ENCODE measurements at places on chromosomes 4 and X.
A peak's percentile ranks its signal among the peaks of the same experiment; 100 is the strongest.

DNA sequence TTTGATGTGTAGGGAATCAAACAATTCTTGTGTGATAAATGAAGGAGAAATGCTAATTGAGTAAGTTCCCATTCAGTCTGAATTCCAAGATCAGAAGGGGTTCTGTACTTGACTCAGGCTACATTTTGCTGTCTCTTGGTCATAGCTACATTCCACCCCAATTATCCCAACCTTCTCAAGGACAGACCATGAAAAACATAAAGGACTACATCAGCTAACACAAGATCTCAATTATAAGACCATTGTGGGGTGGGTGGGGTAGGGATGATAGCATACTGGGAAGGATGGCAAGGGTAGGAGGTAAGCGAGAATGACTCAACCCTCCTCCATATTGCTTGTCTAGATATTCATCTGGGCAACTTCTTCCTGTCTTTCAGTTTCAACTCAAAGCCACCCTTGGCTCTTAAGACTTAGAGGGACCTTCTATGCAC, 87.4 kb upstream of the ETNPPL start:
- no peak for DNase-seq

DNA sequence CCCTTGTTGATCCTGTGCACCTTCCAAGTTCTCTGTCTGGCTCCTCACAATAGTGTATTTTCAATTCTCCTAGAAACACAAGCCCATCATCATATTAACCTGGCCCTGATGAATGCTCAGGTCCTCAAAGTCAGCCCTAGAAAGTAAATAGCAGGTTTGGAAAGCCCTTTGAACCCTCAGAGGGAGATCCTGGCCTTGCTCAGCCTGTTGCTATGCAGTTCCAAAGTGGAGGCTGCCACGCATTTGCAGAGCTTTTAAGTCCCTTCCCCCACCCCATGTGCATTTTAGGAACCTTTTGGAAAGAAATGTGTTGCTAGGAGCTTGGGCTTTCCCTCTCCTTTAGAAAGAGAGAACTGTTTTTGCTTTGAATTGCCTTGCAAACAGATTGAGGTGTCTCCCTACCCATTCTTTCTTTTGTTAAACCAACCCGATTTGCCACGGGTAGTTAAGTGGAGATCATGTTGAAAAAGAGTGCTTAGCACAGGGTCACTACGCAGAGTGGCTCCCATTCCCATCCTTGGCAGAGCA, 12.2 kb downstream of the MAMLD1 start:
- DNase-seq: no peak

GRCh38 chr4:123348946-123349345, 47.6 kb upstream of the SPRY1 start:
- no peak for DNase-seq

- DNase-seq: no peak
These were observed 10.5 kb downstream of the ANTXR2 start for GRCh38 chr4:80062527-80062926.

DNA sequence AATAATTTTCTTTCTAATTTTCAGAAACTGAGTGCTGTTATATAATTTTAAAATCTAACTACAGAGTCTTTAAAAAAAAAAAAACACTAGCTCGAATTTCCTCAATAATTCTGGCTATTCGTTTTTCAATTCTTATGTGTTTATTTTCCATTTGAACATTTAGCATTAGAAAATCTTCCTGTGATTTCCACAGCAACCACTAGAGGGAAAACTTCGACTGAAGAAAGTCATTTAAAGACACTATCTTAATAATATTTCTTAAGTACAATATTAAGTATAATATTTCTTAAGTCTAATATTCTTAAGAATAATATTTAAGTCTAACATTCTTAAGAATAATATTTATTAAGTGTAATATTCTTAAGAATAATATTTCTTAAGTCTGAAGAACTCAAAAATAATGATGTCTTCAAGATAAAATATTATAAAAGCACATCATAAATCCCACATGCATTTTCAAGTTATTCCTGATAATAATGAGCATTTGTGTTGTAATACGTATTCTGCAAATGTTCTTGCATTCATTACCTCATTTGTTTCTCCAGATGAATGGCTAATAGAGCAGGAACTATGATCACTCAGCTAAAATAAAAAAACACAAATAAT, 118.4 kb upstream of the WDR17 start:
- DNase-seq: peak; percentile 24

GRCh38 chrX:48278958-48279357, 23.8 kb downstream of the SSX1 start:
- DNase-seq: no peak

GRCh38 chr4:29983890-29984289, 736.3 kb upstream of the PCDH7 start:
- DNase-seq: no peak

GRCh38 chrX:40237731-40238178, 140.0 kb upstream of the BCOR start:
- DNase-seq: no peak

DNA sequence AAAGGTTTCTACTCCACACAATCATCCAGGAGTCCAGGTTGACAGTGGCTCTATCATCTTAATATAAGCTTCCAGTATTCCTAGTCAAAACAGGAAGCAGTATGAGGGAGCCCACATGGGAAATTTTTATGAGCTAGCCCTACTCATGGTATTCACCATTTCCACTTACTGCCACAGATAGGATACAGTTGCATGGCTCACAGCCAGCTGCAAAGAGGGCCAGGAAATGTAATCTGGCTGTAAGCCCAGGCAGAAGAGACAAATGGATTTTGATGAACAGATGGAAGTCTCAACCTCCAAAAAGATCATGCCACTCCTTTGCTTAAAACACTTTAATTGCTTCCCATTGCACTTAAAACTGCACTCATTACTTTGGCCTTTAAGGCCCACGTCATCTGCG, 150.6 kb downstream of the ADAMTS3 start:
- DNase-seq: peak; percentile 68

GRCh38 chr4:69524706-69525105, 29.0 kb upstream of the UGT2B4 start:
- DNase-seq: no peak

- no peak for DNase-seq
These were observed 441.1 kb downstream of the KCNIP4 start for GRCh38 chr4:21507439-21507838.

GRCh38 chrX:154025230-154025629, 5.5 kb upstream of the IRAK1 start:
- DNase-seq: no peak

DNA sequence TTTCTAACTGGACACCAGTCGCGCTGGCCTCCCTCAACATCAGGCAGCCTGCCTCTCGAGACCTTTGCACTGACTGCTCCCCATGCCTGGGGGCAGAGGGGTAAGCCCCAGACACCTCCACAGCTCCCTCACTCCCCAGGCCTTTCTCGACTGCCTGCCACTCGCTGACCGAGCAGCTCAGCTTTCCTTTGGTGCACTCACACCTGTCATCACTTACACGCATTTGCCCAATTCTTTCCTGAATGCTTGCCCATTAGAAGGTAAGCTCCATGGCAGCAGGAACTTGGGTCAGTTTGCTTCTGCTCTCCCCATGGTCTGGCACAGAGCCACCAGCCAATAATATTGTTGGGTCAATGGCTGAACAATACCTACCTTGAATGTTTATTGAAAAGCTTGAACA, 32.2 kb upstream of the PROM1 start:
- no peak for DNase-seq

GRCh38 chrX:119981286-119982070, 37.9 kb upstream of the NKAP start:
- peak; percentile 40 for DNase-seq

DNA sequence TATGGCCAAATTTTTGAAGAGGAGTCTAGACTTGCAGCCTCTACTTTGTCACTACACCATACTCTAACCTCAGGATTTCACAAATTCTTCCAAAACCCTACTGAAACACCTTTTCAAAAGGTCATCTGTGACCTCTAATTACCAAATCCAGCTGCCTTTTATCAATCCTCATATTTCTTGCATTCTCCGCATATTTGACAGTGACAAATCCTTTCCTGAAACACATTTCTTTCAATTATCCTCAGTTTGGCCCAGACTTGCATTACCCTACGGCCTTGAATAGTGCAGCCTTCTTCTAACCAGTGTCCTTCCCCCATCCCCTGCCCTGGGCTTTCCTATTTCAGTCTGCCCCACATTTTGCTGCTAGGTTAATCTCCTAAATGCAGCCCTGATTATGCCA, 25.5 kb downstream of the MID2 start:
- no peak for DNase-seq

GRCh38 chrX:19707246-19707871, 180.0 kb downstream of the SH3KBP1 start:
- no peak for DNase-seq

DNA sequence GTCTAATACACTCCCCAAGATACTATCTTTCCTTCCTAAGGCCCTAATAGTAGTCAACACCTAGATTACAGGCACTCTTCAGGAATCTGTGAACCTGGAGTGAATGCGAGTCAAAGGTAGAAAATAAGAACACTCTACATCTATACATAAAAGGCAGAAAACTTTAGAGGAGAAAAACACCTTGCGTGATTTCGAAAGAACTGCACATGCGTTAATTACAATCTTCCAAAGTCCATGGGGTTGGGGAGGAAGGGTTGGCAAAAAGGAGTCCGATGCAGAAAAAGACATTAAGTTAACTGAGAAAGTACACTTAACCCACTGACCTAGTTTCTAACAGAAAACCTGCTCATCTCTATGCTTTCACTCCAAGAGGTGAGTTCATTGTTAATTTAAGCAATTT, 27.3 kb downstream of the KLHL15 start:
- DNase-seq: no peak

DNA sequence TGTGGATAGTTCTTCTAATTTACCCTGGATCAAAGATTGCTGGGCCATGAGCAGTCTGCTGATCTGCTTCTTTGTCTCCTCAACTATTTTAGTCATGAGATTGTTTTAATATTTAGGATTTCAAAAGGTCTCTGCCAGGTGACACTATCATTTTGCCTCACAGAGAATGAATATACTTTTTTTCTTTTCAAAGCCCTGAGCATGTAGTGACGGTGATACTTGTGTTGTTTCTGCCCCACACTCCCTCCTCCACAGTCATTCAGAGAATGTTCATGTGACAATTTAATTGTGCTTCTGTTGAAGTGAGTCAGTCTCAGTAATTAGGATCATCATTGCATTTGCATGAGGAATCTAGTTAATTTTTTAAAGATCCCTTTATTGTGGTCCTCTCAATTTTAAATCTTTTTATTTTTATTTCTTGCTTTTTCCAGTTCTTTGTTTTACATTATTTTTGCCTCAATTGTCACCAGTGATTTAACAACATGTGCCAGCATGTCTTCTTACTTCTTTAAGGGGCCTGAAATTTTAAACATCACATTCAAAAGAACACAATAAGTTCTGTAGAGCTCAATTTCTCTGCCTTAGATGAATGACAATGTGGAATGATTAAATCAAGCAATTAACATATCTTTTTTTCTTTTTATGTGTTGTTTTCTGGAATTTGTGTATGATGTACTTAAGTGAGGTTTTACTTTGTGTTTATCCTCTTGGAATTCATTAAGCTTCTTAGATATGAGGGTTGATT, 12.3 kb downstream of the MMRN1 start:
- DNase-seq: no peak

GRCh38 chr4:11402192-11402591, 26.5 kb downstream of the HS3ST1 start:
- DNase-seq: no peak

GRCh38 chrX:69082055-69082752, 83.0 kb downstream of the PJA1 start:
- no peak for DNase-seq

GRCh38 chrX:123869488-123869887, 9.6 kb downstream of the XIAP start:
- DNase-seq: no peak

GRCh38 chrX:98338544-98338943, 1454.8 kb downstream of the RPA4 start:
- DNase-seq: no peak

GRCh38 chrX:119880552-119881437, 9.2 kb downstream of the NDUFA1 start:
- peak; percentile 80 for DNase-seq

GRCh38 chr4:27000820-27001219, 140.2 kb downstream of the STIM2 start:
- DNase-seq: no peak

- DNase-seq: no peak
These were observed 54.2 kb upstream of the MGST2 start for GRCh38 chr4:139611391-139611790.

- DNase-seq: no peak
These were observed 23.8 kb downstream of the FLNA start for GRCh38 chrX:154350429-154351182.

- DNase-seq: no peak
These were observed 138.8 kb upstream of the DCAF8L1 start for GRCh38 chrX:28120072-28120471.

DNA sequence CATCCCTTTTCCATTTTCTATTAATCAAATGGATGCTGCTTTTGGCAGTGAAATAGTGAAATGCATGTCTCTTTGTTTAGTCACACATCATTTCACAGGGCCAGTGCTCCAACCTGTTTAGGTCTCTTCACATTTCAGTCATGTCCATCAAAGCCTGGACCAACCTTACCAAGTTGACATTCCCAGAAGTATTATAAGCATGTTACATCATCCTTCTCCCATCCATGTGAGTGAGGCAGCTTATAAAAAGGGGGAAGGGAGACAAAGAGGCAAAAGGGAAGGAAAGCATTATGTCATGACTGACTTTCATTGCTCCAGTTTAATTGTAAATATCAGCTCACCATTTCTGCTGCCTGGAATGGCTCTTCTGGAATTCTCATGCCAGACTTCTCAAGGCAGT, 94.4 kb downstream of the NWD2 start:
- DNase-seq: no peak

DNA sequence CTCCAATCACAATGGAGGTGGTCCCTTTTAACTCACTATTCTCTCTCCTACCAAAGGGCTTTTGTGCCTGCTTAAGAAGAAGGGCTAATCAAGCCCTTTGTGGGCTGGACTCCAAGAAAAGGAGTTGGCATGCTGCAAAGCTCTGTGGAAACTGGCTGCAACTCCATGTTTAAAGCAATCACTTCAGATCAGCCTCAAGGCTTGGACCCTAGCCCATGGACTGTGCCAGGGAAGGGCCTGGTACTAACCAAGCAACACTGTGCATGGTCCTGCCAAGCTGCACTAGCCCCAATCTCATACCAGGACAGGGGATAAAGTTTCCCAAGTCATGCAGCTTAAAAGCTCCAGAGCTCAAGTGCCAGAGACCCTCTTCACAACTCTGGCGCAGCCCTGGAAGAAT, 86.7 kb downstream of the ATP8A1 start:
- DNase-seq: no peak

DNA sequence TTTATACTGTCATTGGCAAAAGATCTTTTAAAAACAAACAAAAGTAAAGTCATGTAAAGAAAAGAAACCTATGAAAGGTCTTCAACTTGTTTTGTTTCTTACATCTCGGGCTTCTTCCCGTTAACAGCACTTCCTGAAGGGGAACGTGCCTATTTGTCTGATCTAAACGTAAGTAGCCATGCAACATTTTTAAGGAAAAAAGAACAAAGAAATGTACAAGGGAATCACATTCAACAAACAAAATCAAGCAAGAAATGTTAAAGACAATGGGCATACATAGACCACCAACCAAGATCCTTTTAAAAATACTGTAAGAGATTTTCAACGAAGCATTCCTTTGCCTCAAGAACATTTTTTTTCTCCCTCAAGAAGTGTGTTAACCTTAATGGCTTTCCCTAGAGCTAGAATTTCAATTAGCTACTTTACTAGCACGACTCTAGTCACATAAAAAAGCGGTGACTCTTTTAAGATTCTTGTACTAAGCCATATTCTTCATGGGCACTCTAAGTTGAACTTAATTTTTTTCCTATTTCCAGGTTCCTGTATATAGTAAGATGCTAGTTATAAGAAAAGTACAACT, 112.0 kb upstream of the TTC29 start:
- no peak for DNase-seq

- DNase-seq: peak; percentile 68
These were observed 70.0 kb upstream of the FAM241A start for GRCh38 chr4:112075129-112075753.
